Small intestine (tissue), 16 donors: ENCODE measurements at places on chromosomes 6 and 20.

GRCh38 chr20:58271606-58272351 lies 37.7 kb upstream of the RAB22A start:
- DNase-seq: no peak

- DNase-seq: no peak
Measured at GRCh38 chr20:8522168-8522567, 390.1 kb downstream of the PLCB1 start.

DNA sequence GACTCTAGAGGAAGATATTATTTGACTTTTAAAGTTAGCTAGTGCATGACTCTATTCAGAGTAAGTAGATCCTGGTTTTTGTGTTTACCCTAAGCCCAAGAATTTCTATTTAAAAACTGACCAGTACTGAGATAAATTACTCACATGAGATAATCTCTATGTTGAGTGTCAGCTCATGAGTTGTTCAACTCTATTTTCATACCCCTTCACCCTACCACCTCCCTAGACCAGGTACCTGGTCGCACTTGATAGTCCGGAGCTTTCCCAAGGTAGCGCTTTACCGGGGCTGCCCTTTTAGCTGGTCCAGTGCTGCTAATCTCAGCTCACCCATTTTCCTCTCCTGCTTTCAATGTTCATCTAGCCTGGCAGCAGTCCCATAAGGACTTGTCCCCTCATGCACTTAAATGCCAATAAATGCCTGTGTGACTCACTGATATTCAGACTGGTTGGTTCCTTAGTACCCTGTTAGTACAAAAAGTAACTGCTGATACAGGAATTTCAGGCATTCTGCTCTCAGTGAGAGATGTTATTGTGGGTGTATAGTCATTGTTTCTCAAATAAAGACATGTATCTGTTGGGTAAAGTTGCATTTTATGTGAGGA lies 503.9 kb downstream of the ADGRB3 start:
- DNase-seq: no peak

GRCh38 chr6:118012944-118013343 lies 105.9 kb downstream of the SLC35F1 start:
- no peak for DNase-seq

- DNase-seq: no peak
Measured at GRCh38 chr20:416950-417800, 9.1 kb downstream of the RBCK1 start.

GRCh38 chr6:100257793-100258395 lies 206.8 kb downstream of the SIM1 start:
- DNase-seq: no peak
